ENCODE measurements at places on chromosomes 2 and 18.

DNA sequence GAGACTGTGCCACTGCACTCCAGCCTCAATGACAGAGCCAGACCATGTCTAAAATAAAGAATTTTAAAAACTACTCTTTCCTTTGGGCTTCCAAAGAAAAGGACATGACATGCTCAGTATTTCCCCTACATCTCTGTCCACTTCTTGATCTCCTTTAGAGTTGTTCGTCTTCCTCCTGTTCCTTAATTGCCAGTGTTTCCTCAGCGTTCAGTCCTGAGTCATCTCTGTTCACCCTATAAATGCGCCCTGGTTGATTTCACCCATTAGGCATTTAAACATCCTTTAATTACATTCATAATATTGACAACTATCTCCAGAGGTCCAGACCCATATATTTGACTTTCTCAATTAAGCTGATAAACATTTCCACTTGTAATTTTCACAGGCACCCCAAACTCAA is 64.0 kb downstream of the AAK1 start:
- DNase-seq = no peak

- no peak for DNase-seq
Measured at GRCh38 chr2:38830526-38831159, 45.1 kb downstream of the DHX57 start.

- no peak for DNase-seq
Measured at GRCh38 chr2:199462347-199462955, 4.7 kb upstream of the SATB2 start.

GRCh38 chr18:13725566-13726231 is 659 bp downstream of the FAM210A start:
- no peak for DNase-seq

GRCh38 chr2:38592951-38593350 is 9.8 kb downstream of the HNRNPLL start:
- DNase-seq = no peak

DNA sequence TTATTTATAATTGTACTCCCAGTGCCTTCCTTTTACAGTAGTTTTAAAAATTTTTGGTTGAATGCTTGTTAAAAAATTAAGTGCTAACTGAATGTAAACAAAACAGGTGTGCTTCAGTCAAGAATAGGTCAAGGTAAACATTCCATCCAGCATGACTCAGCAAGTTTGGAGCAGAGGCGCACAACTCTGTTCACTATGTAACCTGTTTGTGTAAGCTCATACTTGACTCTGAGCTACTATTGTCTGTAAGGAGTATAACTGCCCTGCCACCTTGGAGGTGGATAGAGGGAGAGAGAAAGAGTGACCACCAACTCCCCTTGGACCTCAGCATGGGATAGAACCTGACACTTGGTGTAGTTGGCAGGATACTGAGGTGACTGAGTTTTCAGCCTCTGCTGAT is 207.4 kb upstream of the SYT4 start:
- DNase-seq = no peak

DNA sequence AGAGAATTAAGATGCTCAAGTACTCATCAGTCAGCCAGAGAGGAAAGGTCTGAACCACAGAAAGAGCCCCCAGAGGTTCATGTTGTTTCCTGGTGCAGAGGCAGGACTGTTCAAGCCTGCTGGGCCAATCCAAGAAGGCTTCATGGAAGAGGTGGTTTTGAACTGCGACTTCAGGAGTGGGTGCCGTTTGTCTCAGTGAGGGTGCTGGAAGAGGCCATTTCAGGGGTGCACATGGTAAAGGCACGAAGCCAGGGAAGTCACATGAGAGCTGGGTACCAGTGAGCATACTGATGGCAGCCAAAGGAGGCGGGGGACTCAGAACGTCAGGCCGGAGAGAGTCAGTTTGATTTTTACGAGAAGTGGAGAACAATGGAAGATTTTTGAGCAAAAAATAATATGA is 55.5 kb downstream of the EMILIN2 start:
- no peak for DNase-seq

DNA sequence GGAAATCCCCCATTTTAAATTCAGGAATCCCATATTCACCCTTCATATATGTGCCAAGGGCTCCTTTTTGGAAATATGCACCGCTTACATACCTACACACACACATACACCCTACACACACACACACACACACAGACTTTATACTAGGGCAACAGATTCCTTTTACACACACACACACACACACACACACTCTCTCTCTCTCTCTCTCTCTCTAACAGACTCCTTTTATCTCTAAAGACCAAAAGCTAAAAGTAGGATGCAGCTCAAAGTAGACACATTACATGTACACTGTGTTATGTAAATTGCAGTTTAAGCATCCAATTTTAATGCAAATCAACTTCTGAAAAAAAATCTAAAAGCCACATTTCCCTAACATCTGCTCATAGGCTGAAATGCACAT is 130.9 kb upstream of the CAPN13 start:
- DNase-seq = no peak

DNA sequence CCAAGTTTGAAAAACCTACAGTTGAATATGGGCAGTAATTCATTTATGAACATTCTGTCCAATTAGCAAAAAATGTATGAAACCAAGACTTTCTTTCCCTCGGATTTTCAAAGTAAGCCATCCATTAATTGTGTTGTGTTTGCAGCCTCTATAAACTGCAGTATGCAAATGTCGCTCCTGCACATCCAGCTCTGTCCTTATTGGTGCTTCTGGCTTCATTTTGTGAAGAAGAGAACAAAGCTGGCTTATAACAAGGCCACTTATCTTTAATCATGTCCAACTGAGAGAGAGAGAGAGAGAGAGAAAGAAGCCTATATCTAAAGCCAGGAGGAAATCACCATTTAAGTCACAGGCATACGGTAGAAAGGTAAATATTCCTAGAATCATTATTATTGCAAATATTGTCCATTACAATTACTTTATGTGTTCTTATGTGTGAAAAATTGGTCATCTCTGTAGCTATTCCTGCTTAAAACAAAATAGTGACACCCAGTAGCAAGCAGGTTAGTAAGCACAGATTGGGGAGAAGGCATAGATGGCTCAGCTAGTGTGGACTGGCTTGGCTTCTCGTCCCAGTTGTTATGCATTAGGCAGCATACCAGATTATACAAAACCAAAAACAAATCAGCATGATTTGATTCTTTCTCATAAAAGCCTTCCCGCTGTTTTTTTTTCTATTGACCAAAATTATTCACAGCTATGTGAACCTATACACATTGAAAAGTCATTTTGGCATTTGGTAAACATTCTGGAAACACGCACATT is 726.4 kb upstream of the SOX11 start:
- DNase-seq = no peak

- DNase-seq = no peak
Measured at GRCh38 chr2:150606380-150607060, 119.1 kb upstream of the RND3 start.

- DNase-seq = no peak
Measured at GRCh38 chr2:148495586-148495985, 149.0 kb upstream of the EPC2 start.

GRCh38 chr2:59033661-59034060 is 792.5 kb upstream of the FANCL start:
- DNase-seq = no peak

DNA sequence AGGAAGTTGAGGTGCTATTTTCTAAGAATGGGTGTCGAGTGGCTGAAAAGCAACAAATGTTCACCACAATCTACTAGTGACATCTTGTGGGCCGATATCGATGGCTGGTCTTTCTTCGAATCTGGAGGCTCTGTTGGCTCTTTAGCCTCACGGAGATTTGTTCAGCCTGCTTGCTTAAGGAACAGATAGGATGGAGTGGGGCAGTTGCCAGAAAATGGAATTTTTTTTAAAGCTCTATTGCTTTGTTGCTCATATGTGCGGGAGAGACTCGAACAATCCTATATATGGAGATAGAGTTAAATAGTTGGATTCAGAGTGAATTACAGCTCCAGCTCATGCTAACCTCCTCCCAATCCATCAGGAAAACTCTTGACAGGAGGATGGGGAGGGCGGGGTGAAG is 70.9 kb upstream of the LYPD6B start:
- DNase-seq = peak; percentile 7

Data from kidney capillary endothelial cell (primary cell).